ENCODE measurements at places on chromosomes 16 and 17. TPM values are rescaled to one million over a fixed set of nuclear protein-coding genes. Genes with fewer than 3 reads are reported as not detected.

The UBN1 gene
- total RNA-seq: 40.8 TPM

The HES7 gene
- 1.8 TPM for total RNA-seq

The HSF4 gene
- 5.5 TPM for total RNA-seq

The ZNF23 gene
- total RNA-seq: 10.1 TPM

The RDM1 gene
- total RNA-seq: not detected

The KRT17 gene
- 208 TPM for total RNA-seq

The TBC1D3K gene
- total RNA-seq: not detected

The CACNG5 gene
- not detected for total RNA-seq

The KRT39 gene
- not detected for total RNA-seq

The ABCC12 gene
- total RNA-seq: not detected

The TBC1D3H gene
- total RNA-seq: not detected

The C17orf78 gene
- total RNA-seq: not detected

The CD300H gene
- total RNA-seq: not detected

The RPGRIP1L gene
- 7.7 TPM for total RNA-seq

The CDH3 gene
- 173 TPM for total RNA-seq

The VAT1L gene
- total RNA-seq: 0.29 TPM

The ITGAL gene
- 0.04 TPM for total RNA-seq

The KRTAP4-9 gene
- total RNA-seq: not detected

The CYGB gene
- 19.9 TPM for total RNA-seq

The OTOP2 gene
- total RNA-seq: not detected

The HSD11B2 gene
- total RNA-seq: 0.96 TPM

The HSPB9 gene
- total RNA-seq: not detected

The UTS2R gene
- total RNA-seq: not detected

The TRIM72 gene
- total RNA-seq: not detected

The RASL10B gene
- 2.9 TPM for total RNA-seq

The ZNF469 gene
- total RNA-seq: 10.5 TPM

The PRSS36 gene
- 0.55 TPM for total RNA-seq

The HSD17B1 gene
- 0.34 TPM for total RNA-seq

The HS3ST3A1 gene
- 37.5 TPM for total RNA-seq

The BAHCC1 gene
- 6.6 TPM for total RNA-seq

The VAC14 gene
- 84.7 TPM for total RNA-seq

Data from kidney epithelial cell (primary cell).